ENCODE measurements at places on chromosomes 3 and 15.

DNA sequence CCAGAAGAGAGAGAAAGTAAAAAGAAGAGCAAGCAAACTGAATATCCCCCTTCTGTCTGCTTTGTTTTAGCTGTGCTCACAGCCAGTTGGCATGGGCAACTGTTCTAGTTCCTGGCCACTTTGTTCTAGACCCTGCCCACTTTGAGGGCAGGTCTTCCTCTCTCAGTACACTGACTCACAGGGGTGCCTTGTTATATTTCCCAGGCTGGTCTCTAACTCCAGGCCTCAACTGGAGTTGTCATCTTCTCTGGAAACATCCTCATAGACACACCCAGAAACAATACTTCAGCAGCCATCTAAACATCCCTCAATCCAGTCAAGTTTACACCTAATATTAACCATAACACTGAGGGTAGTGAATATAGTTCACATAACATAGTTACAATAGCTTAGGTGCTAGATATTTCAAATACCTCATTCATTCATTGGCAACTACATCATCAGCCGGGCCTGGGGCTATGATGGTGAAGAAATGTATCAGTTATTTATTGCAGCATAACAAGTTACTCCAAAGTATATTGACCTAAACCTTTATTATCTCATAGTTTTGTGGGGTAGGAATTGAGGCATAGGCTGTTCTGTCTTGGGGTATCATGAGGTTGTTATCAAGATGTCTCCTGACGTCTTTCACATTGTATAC lies 106.0 kb downstream of the UBE2E2 start:
- DNase-seq = no peak

DNA sequence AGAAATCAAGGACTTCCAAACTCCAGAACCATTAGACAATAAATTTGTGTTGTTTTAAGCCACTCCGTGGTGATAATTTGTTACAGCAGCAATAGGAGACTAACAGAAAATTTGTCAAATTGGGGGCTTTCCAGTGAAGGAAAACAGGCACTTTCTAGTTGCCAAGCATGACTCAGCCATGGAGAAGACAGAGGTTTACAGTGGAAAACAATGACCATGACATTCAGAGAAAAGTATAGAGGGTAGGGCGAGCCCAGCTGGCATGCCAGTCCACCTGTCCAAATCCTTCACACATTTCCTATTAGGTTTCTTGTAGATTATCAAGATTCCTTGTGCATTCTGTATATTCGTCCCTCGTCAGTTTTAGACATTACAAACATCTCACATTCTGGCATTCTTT lies 24.9 kb downstream of the SLCO2A1 start:
- no peak for DNase-seq

DNA sequence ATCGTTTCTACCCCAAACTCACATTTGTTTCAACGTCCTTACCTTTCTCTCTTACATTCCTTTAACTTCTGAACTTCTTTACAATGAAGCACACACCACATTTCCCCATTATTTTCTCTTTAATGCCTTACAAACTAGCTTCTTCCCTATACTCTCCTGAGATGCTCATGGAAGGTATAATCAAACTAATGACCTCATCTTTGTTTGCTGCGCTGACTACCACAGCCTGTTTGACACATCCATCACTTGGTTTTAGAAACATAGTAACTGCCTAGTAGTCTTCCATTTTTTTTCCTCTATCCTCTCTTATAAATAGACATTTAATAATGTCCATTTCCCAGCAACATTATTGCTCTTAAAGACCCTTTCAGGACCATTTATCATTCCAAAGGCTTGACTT lies 230.5 kb upstream of the LRTM1 start:
- no peak for DNase-seq

DNA sequence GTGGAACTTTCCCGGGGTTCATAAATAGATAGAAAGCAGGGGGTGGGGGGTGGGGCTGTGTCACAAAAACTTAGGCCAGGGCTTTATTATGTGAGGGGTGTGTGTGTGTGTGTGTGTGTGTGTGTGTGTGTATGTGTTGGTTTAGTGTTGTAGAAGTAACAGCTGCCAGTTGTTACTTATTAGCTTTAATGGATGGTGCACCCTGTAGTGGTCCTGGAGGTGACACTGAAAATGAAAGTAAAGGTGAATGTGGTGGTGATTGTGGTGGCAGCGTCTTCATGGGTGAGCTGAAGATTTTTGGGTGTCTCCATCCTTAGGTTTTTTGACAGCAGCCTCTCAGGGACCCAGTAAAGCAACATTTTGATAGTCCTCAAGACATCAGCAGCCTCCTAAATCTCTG lies 449.9 kb downstream of the PDCD6IP start:
- DNase-seq = no peak

- no peak for DNase-seq
Observed at GRCh38 chr3:189680723-189681122, 49.5 kb downstream of the TP63 start.

DNA sequence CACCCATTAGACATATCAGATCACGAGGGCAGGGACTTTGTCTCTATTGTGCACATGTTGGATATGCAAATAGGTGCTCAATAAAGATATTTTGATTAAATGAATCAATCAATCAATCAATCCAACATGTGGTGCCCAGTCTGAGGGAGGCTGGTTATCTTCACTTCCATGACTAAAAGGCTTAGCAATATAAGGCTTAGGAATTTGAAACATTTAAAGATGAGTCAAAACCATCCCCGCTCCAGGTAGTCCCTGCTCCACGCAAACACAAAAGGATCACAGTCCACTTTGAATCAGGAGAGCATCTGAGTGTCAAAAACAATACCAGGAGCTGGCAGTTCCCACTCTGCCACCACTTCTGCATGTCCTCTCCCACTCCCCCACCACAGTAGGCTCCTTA lies 25.8 kb upstream of the PRICKLE2 start:
- no peak for DNase-seq

- no peak for DNase-seq
Observed at GRCh38 chr3:191066669-191067068, 132.4 kb upstream of the OSTN start.

- no peak for DNase-seq
Observed at GRCh38 chr3:106332884-106333283, 464.1 kb upstream of the CBLB start.

DNA sequence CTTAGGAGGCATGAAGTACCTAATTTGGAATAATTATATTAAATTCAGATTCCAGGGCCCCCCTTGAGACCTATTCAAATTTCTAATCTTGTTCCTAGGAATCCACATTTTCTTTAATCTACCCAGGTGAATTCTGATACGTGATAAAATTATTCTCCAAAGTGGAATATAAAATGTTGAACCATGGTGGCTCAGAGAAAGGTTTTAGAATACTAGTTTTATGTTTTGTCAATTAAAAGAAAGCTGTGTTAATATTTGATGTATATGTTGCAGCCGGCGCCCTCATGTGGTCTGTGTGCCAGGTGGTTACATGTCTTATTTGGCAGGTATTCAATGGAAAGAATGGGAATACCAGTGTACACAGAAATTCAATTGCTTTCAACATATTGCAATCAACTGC lies 321.8 kb downstream of the FEZF2 start:
- DNase-seq = no peak

GRCh38 chr3:86856711-86857110 lies 134.2 kb downstream of the VGLL3 start:
- no peak for DNase-seq

- no peak for DNase-seq
Observed at GRCh38 chr3:115085197-115085865, 61.8 kb downstream of the ZBTB20 start.

GRCh38 chr3:132254076-132254755 lies 63.0 kb upstream of the ACP3 start:
- DNase-seq = no peak

DNA sequence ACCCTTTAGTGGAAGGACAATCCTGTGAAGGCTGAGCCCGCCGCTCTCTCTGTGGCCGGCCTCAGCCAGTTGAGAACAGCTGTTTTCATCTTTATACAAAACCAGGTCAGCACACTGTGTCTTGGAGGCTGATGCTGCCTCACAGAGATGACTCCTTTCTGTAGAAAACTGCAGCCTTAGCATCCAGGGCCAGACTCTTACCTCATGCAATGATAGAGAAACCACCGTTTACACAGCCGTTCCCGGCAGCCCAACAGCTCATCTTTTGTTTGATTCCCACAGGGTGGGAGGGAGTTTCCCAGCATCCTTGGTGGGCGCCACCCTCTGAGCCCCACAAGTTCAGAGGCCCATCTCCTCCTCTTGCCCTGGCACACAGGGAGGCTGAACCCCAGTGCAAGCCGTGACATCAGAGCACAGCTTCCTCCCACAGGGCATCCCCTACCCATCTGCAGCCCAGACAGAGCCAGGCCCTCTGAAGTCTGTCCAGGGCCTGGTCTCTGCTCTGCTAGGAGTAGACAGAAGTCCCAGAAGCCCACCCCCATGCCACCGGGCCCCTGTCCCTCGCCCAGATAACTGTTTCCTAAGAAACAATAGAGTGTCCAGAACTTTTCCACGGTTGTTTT lies 105.0 kb downstream of the LRRK1 start:
- no peak for DNase-seq

GRCh38 chr3:138062626-138063025 lies 52.7 kb downstream of the CLDN18 start:
- no peak for DNase-seq

GRCh38 chr15:61367953-61368352 lies 138.9 kb upstream of the RORA start:
- DNase-seq = no peak

- no peak for DNase-seq
Observed at GRCh38 chr3:52102934-52103333, 46.6 kb upstream of the DUSP7 start.

DNA sequence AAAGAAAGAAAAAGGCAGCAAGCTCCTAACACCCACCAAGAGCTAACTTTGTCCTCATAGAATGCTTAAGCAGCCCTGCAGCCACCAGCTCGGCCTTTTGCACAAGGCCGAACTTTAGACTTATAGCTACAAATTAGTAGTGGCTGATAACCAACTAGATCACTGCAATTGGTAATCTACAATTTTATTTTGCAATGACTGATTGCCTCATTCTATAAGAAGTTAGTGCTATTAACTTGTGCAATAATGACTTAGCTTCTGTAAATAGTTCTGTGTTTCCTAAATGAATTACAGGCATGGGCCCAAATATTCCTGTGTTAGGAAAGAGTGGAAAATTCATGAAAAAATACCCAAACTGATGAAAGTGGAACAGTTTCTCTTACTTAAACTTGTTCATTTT lies 284.8 kb upstream of the CFAP20DC start:
- DNase-seq = no peak

DNA sequence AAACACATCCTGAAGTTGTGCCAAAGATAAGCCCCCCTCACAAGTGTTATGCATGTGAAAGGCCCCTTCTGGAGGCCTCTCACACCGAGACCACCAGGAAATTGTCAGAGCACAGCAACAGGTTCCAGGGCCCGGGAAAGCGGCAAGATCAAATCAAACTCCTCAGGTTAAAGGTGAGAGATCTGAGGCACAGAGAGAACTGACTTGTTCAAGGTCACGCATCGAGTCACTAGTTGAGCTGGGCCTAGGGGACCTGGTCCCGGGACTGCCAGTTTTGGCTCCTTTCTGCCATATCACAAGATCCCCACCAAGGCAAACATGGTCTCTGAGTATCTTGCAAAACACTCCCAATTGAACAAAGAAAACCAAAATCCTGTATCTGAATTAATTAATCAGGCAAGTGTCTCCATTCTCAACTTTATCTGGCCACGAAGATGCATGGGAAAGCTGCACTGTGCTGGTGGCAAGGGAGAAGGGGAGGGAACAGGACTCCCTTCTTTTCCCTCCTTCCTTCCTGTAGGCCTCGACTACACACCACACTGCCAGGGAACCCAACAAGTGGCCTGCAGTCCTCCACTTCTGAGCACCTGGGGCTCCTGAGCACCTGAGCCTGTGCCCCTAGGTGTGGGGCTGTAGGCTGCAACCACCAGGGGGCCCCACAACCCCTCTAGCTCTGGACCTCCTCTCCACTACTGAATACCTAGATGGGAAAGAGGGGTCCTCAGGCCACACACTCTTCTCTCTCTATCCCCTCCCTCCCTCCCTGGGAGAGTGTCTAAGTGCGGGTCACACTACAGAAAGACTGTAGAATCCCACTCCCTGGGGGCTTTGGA lies 37.3 kb downstream of the ANP32A start:
- DNase-seq = peak; percentile 70

DNA sequence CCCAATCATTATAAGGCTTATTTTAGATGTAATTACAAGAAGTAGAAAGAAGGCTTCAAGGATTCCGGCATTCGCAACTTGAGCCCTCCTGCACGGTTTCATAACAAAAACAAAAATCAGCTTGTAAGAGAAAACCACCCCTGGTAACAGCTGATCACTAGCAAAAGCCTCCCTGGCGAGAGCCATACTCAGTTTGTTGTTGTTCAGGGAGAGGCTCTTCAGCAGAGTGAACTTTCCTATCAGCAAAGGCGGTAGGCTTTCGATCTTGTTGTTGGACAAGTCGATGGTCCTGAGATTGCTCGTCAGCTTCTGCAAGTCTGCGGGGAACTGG lies 710 bp downstream of the LRRC57 start:
- no peak for DNase-seq

DNA sequence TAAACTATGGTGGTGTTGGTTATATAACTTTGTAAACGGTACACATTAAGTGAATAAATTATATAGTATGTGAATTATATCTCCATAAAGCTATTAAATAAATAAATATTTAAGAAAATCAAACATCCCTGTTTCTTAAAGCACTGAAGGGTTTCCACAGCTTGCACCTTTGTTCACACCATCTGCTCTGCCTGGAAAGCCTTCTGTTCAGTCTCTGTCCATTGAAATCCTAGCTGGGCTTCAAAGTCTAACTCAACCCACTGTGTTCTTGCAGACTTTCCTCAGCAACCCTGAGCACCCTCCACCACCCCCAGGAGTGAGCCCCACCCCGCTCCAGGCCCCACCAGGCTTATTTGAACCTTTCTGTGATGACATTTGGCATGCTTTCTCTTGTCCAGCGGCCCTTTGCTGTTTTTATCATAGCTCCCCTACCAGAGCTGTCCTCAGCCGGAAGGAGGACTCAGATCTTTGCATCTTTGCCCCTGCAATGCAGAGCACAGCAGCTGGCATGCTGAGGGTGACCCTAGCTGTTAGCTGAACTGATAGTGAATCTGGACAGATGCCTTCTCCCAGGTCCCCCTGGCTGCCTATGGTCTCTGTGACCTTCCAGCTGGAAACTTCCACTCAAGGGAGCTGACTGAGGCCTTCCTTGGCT lies 105.2 kb downstream of the DAPK2 start:
- DNase-seq = no peak

DNA sequence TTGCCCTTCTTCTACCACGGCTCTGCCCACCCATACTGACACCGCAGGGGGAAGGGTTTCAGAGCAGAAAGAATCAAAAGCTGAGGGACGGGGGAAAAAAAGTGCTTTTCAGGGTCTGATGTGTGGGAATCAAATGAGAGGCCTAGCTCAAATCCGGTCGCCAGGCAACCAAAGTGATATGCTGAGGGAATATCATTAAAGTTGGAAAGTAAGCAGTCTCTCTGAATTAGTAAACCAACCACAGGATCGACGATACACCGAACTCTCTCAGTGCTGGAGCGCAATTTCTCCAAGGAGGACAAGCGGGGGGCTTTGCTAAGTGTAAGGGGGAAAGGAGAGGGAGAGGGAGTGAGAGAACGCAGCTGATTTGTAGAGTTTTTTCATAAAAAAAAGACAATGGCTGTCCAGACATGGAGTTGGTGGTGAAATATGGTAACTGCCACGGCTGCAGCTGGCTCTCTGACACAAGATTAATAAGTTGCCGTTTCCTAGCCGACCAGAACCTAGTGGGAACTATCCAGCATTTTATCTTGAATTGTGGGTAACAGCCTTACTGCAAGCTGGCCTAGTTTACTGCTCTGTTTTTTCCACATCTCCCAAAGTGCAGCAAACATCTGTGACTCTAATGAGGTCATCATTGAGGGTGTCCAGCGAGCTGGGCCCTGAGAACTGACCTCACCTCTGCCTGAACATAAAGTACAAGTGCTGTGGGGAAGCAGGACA lies 530.2 kb downstream of the SOX2 start:
- DNase-seq = no peak

GRCh38 chr3:70112751-70113150 lies 113.2 kb downstream of the SAMMSON start:
- DNase-seq = no peak
